ENCODE measurements at places on chromosomes 1 and 21. TPM values are rescaled to one million over a fixed set of nuclear protein-coding genes. Genes with fewer than 3 reads are reported as not detected.

Gene GUCA2B
- total RNA-seq: not detected

Gene VHLL
- total RNA-seq: not detected

Gene TINAGL1
- not detected for total RNA-seq

Gene PGBD5
- 72.4 TPM for total RNA-seq

Gene AKR7A3
- 1.9 TPM for total RNA-seq

Gene TMEM200B
- total RNA-seq: 5.8 TPM

Gene IVL
- not detected for total RNA-seq

Gene KPRP
- total RNA-seq: not detected

Gene CFHR4
- not detected for total RNA-seq

DNA sequence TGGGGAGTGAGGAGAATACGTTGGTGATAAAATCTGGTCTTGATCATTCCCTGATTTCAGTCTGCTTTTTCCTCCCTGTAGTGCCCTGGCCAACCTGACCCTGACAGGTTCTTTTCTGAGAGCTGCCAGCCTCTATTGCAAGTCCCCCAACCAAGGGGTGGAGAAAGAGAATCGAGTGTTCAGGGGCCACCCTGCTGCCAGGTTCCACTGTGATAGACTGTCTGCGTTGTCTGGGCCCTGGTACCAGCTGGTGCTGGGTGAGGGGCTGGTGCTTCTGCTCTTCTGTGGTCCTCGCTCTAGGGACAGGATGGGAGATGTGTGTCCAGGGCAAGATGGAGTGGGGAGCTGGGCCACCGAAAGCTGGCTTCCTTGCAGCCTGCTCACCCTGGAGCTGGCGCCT, 214.6 kb downstream of the CAMTA1 start:
- peaks cover 3% of the 10 kb centered on the region for H3K4me1 ChIP-seq
- H3K36me3 ChIP-seq: no peaks in the 10 kb centered on the region
- no peak overlapping the region for H3K27ac ChIP-seq
- no peak overlapping the region for H3K4me3 ChIP-seq
- DNase-seq: no peak
- H3K27me3 ChIP-seq: peaks cover 3% of the 10 kb centered on the region

- H3K4me1 ChIP-seq: peaks cover 28% of the 10 kb centered on the region
- DNase-seq: no peak
- H3K27ac ChIP-seq: no peak overlapping the region
Measured at GRCh38 chr1:230123280-230124185, 56.5 kb downstream of the GALNT2 start.

- peaks cover 43% of the 10 kb centered on the region for H3K4me1 ChIP-seq
- H3K27ac ChIP-seq: peak overlapping the region; percentile 87
- no peaks in the 10 kb centered on the region for H3K36me3 ChIP-seq
- H3K4me3 ChIP-seq: no peak overlapping the region
Measured at GRCh38 chr1:196545222-196545621, 63.0 kb downstream of the KCNT2 start.

DNA sequence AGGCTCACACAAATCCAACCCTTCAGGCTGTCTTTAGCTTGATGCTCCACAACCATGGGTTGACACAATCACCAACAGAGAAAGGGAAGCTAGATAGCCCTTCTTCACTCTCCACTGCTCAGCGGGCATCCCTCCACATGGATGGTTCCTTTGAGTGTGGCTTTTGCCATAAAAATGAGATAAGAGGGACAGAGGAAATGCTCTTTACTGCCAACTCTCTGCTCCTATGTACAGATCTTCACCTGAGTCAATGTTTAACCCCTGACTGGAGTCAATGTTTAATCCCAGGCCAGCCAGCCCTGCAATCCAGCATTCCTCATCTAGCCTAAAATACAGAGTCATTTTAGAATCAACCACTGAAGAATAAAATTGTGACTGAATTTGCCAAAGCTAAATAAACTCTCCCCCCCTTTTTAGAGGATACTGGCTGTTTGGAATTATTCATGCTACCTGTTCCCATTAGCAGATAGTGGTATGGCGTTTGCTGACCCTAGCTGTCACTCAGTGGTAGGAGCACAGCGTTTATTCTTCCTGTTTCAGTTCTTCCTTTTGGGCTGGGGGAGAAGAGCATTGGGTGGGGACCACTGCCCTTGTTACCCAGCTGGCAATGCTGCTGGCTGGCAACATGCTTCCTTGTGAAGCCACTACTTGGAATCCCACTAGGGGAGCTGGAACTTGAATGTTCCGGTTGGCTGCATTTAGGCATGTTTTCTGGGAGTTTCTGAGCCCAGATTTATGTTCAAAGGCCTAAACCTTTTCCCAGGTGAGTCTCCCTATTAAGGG, 5.2 kb upstream of the PIGR start:
- peaks cover 2% of the 10 kb centered on the region for H3K27me3 ChIP-seq
- no peak for DNase-seq
- no peak overlapping the region for H3K27ac ChIP-seq
- peaks cover 4% of the 10 kb centered on the region for H3K36me3 ChIP-seq
- no peak overlapping the region for H3K4me3 ChIP-seq
- no peaks in the 10 kb centered on the region for H3K4me1 ChIP-seq

GRCh38 chr21:39712976-39713375, 32.0 kb upstream of the IGSF5 start:
- no peak overlapping the region for H3K4me3 ChIP-seq
- H3K27ac ChIP-seq: no peak overlapping the region
- H3K36me3 ChIP-seq: peaks cover 6% of the 10 kb centered on the region
- H3K27me3 ChIP-seq: no peaks in the 10 kb centered on the region

DNA sequence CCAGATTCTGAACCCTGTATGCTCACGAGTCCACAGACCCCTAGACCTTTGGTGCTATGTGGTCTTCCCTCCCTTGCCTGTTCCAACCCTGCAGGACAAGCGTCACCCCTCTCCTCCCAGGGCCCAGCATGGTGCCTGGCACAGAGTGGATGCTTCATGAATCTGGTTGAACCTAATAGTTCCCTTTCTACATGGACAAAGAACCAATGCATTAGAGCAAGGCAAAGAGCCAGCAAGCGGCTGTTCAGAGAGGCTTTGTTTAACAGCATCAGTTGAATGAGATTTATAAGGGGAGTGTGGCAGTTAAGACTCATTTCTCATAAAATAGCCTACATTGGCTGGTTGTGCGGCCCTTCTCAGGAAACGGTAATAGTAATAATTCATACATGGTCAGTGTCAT, 14.9 kb downstream of the SLC26A9 start:
- no peak overlapping the region for H3K4me3 ChIP-seq
- DNase-seq: no peak
- peaks cover 9% of the 10 kb centered on the region for H3K27me3 ChIP-seq
- H3K36me3 ChIP-seq: peaks cover 6% of the 10 kb centered on the region
- no peaks in the 10 kb centered on the region for H3K4me1 ChIP-seq

GRCh38 chr1:24923485-24924113, 6.5 kb downstream of the RUNX3 start:
- no peaks in the 10 kb centered on the region for H3K36me3 ChIP-seq
- H3K27ac ChIP-seq: no peak overlapping the region
- no peak overlapping the region for H3K4me3 ChIP-seq
- no peak for DNase-seq
- H3K4me1 ChIP-seq: peaks cover 6% of the 10 kb centered on the region

GRCh38 chr21:38822778-38823238, 17.1 kb downstream of the ETS2 start:
- H3K27ac ChIP-seq: no peak overlapping the region
- no peaks in the 10 kb centered on the region for H3K27me3 ChIP-seq
- no peak overlapping the region for H3K4me3 ChIP-seq

DNA sequence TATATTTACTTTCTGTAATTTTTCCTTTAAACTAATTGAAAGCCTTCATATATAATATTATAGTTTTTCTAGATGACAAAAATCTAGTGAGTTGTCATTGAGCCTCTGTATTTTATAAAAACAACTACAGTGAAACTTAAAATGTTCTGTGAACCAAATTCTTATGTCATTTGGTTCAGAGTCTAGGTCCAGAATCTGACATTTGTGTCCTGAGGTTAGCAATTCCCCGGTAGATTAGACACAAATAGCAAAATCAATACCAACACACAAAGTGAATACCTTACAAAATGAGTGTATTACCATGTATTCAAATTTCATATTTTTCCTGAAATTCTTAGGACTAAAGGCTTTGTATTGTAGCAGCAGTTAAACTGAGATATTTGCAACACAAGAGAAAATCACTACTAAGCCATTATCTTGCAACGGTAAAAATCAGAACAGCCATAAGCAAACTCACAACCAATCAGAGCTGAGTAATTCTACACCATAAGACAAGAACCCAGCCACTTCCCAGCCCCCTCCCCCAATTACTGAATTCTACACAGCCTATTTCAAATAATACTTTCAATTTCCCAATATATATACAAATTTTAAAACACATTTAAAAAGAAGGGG, 573.5 kb downstream of the SMYD3 start:
- H3K4me1 ChIP-seq: peaks cover 3% of the 10 kb centered on the region
- H3K4me3 ChIP-seq: no peak overlapping the region
- H3K27ac ChIP-seq: no peak overlapping the region
- no peak for DNase-seq
- no peaks in the 10 kb centered on the region for H3K36me3 ChIP-seq

DNA sequence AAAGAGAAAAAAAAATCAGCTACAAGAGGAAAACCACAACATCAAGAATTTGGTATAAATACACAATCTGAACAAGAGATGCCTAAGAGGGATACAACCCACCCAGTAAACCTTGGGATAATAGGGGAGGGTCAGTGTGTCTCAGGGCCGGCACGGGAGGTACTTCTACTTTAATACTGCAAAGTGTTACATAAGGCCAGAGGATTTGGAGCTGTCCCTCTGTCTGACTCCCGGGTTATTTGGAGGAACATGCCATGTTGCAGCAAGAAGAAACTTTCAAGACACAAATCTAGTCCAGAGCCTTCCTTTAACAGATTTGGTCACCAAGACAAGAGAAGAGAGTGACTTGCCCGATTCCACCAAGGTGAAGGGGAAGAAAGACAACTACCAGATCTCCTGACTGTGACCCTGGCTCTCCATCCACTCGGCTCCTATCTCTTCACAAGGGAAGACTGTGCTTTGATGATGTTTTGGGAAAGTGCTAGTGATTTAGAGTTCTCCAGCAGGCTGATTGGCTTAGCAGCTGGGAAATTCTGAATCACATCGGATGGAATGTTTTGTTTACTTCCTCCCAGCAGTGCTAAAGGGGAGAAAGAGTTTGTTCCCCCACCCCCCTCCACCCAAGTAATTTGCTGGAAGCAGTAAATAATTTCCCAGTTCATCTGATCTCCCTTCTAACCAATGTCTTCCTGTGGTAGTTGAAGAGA, 29.3 kb downstream of the SGIP1 start:
- no peaks in the 10 kb centered on the region for H3K36me3 ChIP-seq
- DNase-seq: no peak
- H3K27me3 ChIP-seq: no peaks in the 10 kb centered on the region
- H3K4me3 ChIP-seq: no peak overlapping the region

DNA sequence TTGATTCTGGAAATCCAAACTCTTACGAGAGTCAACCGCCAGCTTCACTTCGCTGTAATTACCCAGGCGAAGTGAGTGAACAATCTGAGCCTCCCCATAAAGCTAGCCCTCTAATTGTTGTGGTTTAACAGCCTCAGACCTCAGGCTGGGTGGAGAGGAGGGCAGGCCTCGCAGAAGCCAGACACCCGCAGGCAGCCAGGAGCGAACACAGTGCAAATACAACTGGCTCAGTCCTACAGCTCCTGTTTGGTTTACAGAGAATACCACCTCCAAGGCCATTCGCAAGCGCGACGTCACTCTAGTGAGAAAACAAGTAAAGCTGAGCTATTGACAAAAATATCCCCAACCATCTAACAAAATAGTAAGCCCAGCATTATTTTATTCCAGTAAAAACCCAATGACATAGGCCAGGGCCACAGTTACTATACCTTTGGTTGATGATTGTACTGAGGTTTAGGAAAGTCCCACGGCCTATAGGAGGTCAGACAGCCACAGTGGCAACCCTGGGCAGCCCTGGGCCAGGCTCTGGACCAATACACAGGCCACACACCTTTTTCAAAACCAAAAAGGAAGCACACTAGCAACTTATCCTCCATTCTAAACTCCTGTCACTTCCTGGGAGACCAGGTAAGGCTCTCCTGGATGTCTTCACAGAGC, 163.3 kb downstream of the ETS2 start:
- DNase-seq: no peak
- no peaks in the 10 kb centered on the region for H3K4me1 ChIP-seq
- no peak overlapping the region for H3K27ac ChIP-seq
- peaks cover 6% of the 10 kb centered on the region for H3K36me3 ChIP-seq
- no peaks in the 10 kb centered on the region for H3K27me3 ChIP-seq

DNA sequence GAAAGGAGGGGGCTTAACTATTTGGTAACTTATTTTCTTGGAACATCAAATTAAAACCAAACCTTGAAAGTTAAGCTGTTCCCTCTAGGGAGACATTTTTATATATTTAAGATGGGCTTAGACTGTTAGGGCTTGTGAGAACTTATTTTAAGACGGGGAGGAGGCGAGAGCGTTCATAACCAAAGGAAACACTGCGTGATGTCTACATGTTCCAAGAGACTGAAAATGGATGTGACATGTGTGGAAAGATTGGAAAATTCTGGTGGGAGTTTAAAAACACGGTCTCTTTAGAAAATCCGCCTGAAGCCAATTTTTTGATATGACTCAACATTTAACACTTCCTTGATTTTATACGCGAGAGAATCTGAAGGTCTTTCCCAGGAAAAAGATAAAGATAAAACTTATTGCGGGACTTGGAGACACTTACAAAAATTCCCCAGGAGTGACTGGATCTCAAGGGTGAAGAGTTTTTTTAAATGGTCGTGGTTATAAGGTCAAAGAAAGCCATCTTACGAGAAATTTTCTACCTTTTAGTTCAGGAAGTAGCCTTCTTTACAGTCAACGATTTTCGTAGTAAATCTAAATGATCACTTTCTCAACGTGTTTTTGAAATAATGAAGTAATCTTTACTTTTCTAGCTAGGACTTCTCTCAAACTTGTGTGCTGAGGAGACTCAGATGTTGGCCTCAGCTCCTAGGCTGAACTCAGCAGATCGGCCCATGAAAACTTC, 828 bp downstream of the PNRC2 start:
- H3K36me3 ChIP-seq: no peaks in the 10 kb centered on the region
- H3K27me3 ChIP-seq: peaks cover 10% of the 10 kb centered on the region
- peak overlapping the region; percentile 100 for H3K27ac ChIP-seq
- H3K4me3 ChIP-seq: peak overlapping the region; percentile 95
- peaks cover 37% of the 10 kb centered on the region for H3K4me1 ChIP-seq

- peaks cover 6% of the 10 kb centered on the region for H3K27me3 ChIP-seq
- H3K27ac ChIP-seq: no peak overlapping the region
- DNase-seq: no peak
- peaks cover 6% of the 10 kb centered on the region for H3K36me3 ChIP-seq
- no peaks in the 10 kb centered on the region for H3K4me1 ChIP-seq
Measured at GRCh38 chr1:97989094-97989680, 68.4 kb upstream of the DPYD start.

DNA sequence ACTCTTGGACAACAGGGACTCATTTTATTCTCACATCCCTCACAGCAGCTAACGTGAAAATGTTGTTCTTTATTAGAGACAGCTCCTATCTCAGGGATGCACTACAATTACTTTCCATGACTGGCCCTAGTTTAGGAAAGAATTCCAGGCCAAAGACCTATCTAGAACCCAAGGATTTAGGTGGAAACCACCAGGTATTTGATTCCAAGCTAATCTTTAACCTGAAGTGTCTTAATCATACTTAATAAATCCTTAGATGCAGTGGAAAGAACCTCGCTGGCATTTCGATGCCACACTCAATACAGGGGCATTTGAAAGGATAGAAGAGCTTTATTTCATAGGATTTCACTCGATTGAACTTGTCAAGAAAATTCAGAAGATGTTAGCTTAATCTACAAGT, 218.3 kb downstream of the KIF26B start:
- no peak overlapping the region for H3K4me3 ChIP-seq
- H3K27me3 ChIP-seq: peaks cover 6% of the 10 kb centered on the region
- H3K4me1 ChIP-seq: peaks cover 2% of the 10 kb centered on the region
- H3K27ac ChIP-seq: no peak overlapping the region
- H3K36me3 ChIP-seq: peaks cover 18% of the 10 kb centered on the region
